ENCODE measurements at places on chromosomes 11 and 22. TPM values are rescaled to one million over a fixed set of nuclear protein-coding genes. Genes with fewer than 3 reads are reported as not detected.

GGT5 gene
- 18.3 TPM for polyA plus RNA-seq

OR52H1 gene
- polyA plus RNA-seq: 0.13 TPM

EXT2 gene
- 71.2 TPM for polyA plus RNA-seq

SEZ6L gene
- polyA plus RNA-seq: 0.10 TPM

Data from left kidney (tissue), 8 donors.